ENCODE measurements at places on chromosomes 4 and X. TPM values are rescaled to one million over a fixed set of nuclear protein-coding genes. Genes with fewer than 3 reads are reported as not detected.
A peak's percentile ranks its signal among the peaks of the same experiment; 100 is the strongest.

DNA sequence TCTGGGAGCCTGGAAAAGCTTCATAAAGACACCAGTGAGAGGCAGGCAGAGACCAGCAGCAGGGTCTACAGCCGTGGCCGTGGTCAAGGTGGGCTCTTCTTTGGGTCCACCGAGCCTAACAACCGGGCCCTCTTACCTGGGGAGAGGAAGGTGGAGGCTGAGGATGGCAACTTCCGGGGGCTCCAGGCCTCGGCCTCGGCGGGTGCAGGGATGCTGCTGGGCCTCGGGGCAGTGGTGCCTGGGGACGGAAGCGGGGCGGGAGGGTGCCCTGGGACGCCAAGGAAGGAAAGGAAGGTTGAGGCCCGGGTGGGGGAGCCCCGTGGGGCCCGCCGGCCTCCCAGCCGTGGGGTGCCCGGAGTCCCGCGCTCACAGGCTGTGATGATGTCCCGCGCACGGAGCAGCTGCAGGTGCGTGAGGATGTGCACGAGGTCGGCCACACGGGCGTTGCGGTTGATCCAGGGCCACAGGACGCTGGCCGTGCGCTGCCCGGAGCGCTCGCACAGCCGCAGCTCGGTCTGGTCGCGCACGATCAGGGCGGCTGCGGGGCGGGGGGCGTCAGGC, 561 bp downstream of the IRAK1 start:
- ATAC-seq = peak; percentile 9

- ATAC-seq = no peak
Observed at GRCh38 chr4:174207367-174207766, 76.1 kb downstream of the FBXO8 start.

Gene HAND2
- 0.08 TPM for total RNA-seq

- no peak for ATAC-seq
Observed at GRCh38 chr4:88759039-88759894, 61.6 kb upstream of the NAP1L5 start.

Gene PNCK
- total RNA-seq = 1.00 TPM

DNA sequence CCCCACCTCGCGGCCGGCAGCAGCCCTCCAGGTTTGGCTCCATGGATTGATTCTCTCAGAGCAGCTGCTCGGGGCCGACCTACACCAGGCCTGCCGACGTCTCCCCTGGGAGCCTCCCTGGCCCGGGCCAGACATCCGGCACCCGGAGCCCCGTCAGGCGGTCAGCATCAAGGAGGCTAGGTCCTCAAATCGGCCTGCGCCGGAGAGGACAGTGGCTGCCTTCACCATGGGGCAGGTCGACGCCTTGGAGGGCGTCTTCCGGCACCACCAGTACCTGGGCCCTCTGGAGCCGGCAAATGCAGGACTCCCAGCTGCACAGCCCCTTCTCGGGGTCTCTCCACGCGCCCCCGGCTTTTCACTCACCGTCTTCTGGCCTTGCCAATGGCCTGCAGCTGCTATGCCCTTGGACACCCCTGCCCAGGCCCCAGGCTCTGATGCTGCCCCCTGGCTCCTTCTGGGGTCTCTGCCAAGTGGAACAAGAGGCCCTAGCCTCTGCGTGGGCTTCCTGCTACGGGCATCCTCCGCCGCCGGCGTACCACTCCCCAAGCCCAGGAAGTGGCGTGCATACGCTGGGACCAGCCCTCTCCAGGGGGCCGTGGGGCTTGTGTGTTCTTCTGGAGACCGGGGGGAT, 341.8 kb downstream of the MAGEB5 start:
- no peak for ATAC-seq

Gene ADGRG2
- total RNA-seq = 0.16 TPM

Gene WNK3
- total RNA-seq = 0.40 TPM

GRCh38 chr4:30617836-30618235, 102.3 kb upstream of the PCDH7 start:
- ATAC-seq = peak; percentile 68

DNA sequence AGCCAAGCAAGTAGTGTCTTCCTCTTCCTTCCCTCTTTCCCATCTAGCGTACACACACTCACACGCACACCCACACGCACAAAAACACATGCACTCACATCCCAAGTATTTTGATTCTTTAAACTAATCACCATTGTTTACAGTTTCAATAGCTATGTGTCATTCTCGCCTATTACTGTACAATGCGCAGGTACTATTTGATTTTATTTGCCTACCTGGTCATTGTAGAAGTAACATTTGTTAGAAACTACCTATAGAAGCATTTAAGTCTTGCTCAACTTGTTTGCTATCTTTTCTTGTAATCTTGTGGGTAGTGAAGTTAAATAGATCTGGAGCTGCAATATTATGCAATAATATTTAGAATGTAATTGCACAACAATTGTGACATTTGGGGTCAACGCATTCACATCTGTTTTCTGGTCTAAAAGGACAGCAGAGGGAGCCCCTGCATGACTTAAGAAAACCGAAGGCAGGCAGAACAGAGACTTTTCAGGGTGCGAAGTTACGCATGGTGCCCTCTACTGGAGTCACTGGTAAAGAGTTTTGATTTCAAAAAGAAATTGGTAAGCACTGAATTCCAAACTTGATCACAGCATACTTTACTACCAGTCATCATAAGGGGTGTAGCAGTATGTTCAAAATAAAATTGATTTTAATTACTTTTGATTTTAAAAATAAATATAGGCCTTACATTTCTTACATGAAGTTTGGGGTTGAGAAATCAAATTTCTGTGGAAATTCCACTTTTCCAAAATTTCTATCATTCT, 503.3 kb upstream of the FAM241A start:
- ATAC-seq = peak; percentile 63

DNA sequence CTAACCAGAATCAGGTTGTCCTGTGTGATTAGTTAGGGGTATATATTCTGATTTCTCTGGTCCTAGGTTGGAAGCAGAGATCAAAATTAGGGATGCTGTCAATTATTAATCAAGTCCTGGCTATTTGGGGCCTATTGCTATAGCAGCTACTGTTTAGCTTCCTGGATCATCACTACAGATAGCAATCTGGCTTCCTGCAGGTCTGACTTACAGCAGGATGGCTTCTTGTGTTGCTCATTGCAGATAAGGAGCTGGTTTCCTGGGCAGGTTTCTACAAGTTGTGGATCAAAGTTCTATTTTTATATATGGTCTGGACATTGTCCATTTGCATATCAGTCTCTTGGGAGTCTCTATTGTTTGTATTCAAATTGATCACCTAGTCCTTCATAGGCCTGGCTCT, 57.7 kb upstream of the C4orf54 start:
- ATAC-seq = no peak

Gene PLP1
- 0.04 TPM for total RNA-seq

GRCh38 chrX:108557580-108557979, 117.9 kb downstream of the COL4A5 start:
- ATAC-seq = no peak

Measured in esophagus mucosa (tissue), 1 donor.